ENCODE measurements at places on chromosomes 1 and 21.

DNA sequence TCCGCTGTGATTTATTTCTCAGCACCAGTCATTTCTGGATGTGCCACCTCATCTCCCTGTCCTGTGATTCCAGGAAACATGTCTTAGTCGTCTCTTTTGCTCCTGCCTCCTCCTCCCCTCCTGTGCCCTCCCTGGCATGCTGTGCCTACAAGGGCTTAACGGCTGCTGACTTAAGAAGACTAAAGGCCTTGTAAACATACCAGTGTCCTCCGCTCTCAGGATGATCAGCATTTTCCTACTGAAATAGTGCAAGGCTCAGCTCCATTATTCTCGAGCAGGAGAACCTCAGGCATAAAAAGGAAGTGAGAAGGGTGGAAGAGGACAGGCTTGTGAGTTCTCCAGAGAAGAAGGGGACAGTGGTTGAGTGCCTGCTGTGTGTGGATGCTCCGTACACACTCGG, 61.6 kb upstream of the RUNX3 start:
- DNase-seq: no peak

DNA sequence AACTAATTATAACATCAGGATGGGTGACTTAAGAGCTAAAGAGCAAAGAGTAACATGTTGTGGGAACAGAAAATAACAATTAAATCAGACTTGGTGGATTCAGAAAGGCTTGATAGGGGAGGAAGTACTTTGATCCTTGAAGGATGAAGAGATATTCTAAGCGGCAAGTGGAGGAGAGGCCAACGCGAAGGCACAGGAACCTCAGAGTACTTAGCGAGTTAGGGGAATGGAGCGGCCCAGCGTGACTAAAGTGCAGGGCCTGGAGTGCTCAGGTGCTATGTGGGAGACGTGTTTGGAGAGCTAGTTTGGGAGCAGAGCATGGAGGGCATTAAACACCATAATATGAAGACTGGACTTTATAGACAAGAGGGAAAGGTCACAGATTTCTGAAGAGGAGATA, 64.3 kb downstream of the ADCY10 start:
- DNase-seq: no peak

- no peak for DNase-seq
Measured at GRCh38 chr1:18556364-18556763, 74.3 kb upstream of the PAX7 start.

DNA sequence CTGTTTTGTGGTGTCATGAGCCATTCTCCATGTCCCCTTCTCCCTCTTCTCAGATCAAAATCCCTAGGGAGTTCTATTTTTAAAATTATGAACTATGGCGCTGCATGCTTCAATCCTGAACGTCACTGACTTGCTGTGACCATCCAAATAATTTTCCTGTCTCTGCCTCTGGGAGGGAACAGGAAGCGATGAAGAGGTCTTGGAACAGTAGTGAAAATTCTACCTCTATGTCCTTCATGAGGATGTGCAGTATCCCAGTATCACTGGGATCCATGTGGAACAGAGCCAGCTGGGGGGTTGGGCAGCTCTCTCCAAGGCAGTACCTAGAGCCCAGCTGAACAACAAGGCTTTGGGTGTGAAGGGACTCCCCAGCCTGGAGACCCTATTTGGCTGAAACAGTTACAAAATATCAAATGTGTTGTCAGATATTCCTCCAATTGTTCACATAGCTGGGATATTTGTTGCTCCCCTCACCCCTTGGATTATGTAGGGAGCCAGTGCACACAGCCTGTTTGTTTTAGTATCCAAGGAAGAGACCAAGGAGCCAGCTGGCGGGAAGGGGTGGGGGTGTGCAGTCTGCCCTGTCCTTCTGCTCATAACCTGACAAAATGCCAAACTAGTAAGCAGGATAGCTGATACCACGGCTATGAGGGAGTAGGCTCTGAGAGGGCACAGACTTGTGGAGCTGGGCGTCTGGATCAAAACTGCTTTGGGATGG, 7.6 kb downstream of the DCLRE1B start:
- DNase-seq: no peak

DNA sequence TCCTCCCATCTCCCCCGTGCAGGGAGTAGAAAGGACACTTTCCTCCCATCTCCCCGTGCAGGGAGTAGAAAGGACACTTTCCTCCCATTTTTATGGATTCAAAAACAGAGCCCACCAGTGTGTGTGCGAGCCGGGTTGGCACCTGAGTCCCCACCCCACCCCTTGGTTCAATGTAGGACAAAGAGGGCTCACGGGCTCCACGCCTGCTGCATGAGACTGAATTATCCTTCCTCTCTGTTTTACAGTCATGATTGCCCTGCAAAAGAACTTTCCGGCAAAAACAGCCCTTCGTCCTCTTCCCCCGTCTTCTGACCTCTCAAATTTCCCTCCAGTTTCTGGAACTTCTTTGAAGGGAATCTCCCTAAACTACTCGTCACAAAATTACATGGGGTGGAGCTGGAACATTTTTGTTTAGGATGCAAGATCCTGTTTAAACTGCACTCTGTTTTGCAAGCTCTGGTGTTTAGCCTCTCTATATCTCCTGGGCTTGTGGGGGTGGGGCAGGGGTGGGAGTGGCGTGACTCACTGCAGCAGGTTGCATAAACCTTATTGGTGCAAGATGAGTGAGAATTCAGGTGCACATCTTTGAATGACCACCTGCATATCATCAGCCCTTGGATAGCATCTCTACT, 99.8 kb downstream of the PSMG1 start:
- no peak for DNase-seq

DNA sequence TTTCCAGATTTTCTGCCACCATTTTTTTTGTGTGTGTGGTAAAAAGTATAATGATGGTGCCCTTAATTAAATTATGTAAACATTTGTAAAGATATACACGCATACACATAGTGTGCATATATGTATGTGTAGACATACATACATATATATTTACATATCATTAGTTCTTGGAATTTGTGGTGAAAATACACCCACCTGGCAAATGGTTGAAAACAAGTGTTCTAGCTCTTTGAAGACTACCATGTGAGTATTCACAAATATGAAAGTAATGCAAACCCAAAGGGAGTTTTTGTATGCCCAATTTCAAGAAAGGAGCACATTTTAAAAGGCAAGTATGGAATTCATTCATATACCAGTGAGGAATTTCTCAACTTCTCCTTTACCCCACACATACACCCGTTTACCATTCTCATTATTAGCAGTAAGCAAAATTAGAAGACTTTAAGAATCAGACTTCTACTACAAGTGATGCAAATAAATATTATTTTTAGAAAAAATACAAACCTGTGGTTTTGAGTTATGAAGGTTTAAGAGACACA, 8.0 kb downstream of the RABGAP1L start:
- no peak for DNase-seq

- DNase-seq: no peak
Measured at GRCh38 chr1:11729498-11730428, 6.2 kb upstream of the AGTRAP start.

DNA sequence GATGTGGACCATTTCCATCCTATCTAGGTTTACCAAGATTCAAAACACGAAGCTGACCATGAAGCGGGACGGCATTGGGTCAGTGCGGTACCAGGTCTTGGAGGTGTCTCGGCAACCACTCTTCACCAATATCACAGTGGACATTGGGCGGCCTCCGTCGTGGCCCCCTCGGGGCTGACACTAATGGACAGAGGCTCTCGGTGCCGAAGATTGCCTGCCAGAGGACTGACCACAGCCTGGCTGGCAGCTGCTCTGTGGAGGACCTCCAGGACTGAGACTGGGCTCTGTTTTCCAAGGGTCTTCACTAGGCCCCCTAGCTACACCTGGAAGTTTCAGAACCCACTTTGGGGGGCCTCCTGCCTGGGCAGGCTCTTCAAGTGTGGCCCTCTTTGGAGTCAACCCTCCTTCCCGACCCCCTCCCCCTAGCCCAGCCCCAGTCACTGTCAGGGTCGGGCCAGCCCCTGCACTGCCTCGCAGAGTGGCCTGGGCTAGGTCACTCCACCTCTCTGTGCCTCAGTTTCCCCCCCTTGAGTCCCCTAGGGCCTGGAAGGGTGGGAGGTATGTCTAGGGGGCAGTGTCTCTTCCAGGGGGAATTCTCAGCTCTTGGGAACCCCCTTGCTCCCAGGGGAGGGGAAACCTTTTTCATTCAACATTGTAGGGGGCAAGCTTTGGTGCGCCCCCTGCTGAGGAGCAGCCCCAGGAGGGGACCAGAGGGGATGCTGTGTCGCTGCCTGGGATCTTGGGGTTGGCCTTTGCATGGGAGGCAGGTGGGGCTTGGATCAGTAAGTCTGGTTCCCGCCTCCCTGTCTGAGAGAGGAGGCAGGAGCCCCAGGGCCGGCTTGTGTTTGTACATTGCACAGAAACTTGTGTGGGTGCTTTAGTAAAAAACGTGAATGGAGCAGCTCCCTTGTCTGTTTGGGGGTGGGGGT, 864 bp upstream of the CCDC24 start:
- DNase-seq: no peak

GRCh38 chr21:23694390-23694789, 1912.9 kb downstream of the MRPL39 start:
- DNase-seq: no peak

DNA sequence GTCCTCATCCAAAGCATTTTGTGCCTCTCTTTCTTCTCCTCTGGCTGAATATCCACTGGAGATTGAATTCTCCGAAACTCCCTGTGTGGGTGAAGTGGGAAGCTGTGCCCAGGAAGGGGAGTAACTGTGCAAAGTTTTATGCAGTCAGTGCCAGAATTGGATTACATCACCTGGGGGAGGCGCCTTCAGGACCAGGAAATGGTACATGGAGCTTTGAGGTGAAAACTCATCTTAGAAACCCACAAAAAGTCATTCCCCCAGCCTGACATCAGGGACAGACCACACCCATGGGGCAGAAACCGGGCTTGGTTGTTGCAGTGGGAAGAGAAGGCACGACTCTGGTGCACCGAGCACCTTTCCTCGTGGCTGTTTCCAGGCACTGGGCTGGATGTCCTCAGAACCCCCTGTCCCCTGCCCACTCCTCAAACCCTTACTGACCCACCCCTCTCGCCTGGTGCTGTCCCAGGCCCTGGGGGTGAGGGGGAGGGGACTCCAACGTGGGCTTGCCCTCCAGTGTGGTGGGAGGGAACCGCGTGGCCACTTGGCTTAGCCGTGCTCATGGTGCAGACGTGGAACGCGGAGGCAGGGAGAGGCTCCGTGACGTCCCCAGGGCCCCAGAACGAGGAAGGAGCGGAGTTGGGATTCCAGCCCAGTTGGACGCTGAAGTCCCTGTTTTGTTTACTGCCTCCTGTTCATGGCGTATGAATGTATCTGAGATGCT, 15.7 kb downstream of the TFF3 start:
- no peak for DNase-seq

GRCh38 chr21:37208741-37209225, 58.4 kb downstream of the VPS26C start:
- DNase-seq: no peak

DNA sequence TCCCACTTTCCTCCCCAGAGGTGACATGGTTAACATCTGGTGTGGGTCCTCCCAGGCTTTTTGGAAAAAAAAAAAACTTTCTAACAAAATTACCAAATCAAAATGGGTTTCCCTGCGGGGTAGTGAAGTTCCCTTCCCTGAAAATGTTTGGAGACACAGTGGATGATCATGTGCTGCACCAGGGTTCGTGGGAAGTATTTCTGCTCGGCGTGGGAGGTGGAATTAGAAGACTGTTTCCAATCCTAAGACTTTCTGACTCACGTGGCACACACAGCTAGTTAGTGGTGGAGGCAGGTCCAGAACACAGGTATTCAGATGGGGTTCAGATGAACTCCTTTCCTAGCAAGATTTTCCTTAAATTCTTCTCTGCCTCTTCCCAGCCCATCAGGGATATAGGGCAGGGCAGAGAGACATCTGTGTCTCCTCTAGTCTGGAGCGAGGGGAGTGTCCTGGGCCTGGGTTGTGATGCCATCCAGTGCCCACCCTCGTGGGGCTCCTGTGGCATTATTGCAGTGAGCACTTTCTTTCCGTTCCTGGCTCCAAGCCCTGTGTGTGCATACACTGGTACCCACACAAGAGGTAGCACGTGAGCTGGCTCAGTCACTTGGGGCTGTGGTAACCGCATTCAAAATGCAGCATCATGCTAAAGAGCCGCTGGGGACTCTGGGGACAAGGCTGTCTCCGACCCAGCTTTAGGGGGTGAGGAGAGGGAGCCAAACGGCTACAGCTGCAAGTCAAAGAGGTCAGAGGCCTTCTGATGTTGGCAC, 27.5 kb downstream of the KCNC4 start:
- DNase-seq: peak; percentile 81

GRCh38 chr1:20569523-20570098, 17.2 kb downstream of the FAM43B start:
- DNase-seq: no peak

DNA sequence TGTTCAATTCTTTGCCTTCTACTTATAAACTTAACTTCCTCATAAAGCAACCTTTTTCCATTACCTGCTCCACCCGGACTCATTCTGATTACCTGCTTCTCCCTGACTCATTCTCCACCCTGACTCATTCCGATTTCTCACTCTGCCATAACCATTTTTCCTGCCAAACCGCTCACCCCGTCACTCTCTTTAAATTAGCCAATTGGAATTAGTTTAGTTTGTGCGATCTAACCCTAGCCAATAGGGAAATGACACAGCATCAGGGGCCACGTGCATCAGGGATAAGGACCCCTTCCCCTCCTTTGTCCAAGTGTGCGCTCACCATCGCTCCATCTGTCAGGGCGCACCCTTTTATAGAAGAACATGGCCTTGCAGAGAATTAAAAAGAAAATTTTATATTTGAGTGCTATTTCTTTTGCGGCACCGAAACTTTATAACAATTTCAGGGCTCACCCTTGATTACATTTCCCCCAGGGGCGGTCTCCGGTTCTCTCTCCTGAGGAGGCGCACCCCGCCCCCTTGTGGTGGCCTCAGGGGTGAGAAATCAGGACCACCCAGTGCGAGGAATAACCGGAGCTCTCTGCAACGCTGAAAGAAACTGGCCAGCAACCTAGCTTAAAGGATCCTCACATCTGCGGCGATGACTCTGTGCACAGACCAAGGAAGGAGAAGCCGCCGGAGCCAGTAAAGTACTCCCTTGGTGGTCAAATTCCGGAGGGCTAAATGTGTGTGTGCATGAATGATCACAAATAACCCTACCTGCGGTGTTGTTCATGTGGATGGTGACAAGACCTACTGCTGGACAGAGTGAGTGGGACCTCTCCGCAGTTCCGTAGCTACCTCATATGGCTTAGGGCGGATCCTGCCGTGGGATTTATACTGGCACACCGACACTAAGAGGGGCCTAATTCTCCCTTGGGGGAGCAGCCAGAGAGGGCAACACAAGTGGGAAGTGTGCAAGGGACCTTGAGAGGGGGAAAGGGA, 30.3 kb upstream of the CBR3 start:
- DNase-seq: no peak

DNA sequence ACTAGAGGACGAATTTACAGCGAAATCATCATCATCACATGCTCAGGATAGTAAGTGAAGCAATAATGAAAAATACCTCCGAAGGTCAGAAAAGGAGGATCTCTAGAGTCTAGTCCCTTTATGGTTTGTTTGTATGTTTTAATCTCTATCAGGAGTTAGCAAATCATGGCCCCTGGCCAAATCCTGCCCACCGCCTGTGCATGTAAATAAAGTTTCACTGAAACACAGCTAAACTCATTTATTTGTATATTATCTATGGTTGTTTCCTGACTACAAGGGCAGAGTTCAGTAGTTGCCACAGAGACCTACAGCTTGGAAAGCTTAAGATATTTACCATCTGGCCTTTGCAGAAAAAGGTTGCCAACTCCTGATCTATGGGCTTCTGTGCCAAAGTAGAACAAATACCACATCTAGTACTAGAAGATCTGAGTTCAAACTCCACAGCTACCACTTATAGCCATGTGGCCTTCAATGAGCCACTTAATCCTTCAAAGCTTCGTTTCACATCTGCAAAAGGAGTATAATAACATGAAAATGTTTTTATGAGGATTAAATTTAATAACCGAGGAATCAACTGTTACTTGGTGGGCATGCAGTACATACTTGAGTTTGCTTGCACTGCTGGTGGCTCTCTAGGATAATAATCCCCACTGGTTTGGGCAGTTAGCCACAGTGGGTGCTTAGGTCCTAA, 94.0 kb upstream of the KIF26B start:
- no peak for DNase-seq
